ENCODE measurements at places on chromosomes 5 and 9. TPM values are rescaled to one million over a fixed set of nuclear protein-coding genes. Genes with fewer than 3 reads are reported as not detected.

The ZNF366 gene
- 4.6 TPM for total RNA-seq

The MARVELD2 gene
- total RNA-seq: 7.1 TPM

The SLC6A7 gene
- not detected for total RNA-seq

The SPOCK1 gene
- total RNA-seq: 404 TPM

The SLC4A9 gene
- not detected for total RNA-seq

The CCDC183 gene
- 0.37 TPM for total RNA-seq

The IFT74 gene
- 7.8 TPM for total RNA-seq

The SLC36A2 gene
- total RNA-seq: not detected

The PCA3 gene
- 0.32 TPM for total RNA-seq

The SURF4 gene
- total RNA-seq: 230 TPM

All from endothelial cell of umbilical vein (primary cell).